ENCODE measurements at places on chromosomes 12 and 14.

- DNase-seq: peak; percentile 12
Measured at GRCh38 chr14:24398653-24399446, at the start of gene NYNRIN. NYNRIN (plus strand) TSS chr14:24399003; CDS start chr14:24399247, 244 bp downstream.

DNA sequence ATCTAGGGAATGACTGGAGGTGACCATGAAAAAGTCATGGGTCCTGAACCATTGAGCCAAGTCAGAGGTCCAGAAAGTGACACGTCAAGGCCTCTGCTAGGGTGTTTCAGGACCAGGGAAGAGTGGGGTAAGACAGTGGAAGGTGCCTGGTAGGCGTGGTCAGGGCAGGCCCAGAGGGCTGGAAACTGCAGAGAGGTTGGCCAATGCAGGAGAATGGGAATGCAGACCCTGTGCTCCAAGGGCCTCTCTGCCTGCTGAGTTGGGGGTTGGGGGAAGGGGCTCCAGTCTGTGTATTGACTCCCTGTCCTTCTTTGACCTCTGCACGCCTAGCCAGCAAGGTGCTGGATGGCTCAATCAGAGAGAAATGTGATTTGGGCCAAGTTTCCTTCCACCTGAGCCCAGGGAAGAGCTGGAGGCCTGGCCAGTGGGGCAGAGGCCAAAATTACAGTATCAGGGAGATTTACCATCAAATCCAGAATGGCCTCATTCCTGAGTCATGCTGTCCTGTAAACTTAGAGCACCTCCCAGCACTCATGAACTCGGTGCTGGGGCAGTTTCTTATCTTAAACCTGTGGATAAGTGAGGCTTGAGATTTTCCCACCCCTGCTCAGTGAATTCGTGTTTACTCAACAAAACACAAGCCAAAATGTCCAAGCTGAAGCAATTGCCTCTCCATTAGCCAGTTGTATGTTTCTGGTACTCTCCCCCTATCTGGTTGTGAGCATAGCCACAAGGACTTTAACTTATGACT lies 24.4 kb downstream of the IRF2BPL start:
- DNase-seq: no peak

- no peak for DNase-seq
Measured at GRCh38 chr14:95426116-95426475, 90.4 kb downstream of the SYNE3 start.

DNA sequence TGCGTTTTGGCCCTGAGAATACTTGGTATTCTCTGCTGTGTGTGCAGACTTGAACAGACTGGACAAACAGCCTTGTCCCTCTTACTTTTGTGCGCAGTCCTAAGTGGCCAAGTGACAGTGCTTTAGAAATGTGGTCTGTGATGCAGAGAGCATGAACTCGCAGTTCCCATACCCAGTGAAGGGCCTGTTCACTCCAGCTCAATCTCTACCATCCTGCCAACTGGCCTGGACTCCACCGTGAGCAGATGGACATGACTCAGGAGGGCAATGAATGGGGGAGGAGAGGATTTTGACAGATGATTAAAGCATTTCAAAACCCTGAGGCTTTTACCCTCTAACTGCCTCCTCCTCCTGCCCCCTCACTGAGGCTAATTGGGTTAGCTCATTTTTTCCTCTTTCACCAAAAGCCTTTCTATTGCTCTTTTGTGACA lies 62.5 kb upstream of the PYGL start:
- DNase-seq: no peak

GRCh38 chr12:49692851-49693250 lies 14.4 kb downstream of the FMNL3 start:
- DNase-seq: no peak

DNA sequence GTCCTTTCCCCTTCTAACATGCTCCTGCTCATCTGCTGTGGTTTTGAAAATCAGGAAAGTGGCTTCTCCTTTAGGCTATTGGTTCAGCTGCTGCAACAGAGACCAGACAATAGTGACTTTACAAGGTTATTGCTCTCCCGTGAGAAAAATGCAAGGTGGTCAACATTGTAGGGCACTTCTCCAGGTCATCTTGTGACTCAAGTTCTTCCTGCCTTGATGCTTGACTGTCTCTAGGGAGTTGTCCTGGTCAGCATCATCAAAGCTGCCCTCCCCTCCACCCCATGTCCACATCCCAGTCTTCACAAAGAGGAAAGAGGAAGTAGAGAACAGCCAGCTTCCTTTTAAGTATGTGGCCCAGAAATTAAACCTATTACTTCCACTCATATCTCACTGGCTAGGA lies 3.9 kb upstream of the TMEM63C start:
- DNase-seq: no peak

DNA sequence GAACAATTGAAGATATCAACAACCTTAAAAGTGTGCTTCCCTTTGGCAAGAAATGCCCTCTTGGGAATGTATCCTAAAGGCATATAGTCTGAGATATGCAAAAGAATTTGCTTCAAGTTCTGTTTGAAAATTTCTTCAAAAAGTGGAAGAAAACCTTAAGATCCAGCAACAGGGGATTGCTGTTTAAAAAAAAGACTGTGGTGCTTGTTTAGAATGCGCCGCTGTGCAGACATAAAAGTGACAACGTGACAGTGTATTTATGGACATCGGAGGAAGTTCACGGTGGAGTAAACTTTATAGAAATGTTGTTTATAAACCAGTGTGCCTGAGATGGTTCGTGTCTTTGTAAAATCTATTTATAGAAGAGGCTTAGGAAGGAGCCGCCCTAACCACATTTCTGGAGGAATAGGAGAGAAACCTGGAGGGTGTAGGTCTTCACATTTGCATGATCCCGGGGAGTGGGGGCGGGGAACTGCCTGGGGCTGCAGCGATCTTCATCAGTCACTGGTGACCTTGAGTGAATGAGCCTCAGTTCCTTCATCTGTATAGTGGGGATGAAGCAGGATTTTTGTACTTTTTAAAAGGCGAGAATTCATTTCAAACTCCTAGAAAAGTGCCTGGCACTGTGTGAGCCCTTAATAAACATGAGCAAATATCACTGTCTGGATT lies 27.5 kb downstream of the ADGRD1 start:
- no peak for DNase-seq

DNA sequence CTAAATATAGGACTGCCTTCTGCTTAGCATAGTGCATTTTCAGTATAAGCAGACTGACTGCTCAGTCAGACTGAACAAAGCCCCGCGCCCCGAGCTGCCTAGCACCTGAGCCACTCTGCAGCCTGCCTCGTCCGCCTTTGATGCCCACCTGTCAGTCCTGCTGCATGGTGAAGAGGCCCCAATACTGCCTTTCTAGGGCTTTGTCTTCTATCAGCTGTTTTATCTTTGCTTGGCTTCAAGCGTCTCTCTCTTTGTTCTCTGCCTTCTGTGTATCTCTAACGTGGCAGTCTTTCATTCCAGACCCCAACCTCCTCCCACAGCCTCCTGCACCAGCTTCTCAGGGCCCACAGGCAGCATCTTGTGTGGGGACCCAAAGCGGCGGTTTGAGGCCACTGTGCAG lies 1001.0 kb downstream of the VRK1 start:
- DNase-seq: no peak
